ENCODE measurements at places on chromosomes 11 and 22.

GRCh38 chr11:93559681-93560080, 16.5 kb upstream of the SMCO4 start:
- no peak overlapping the region for H3K4me3 ChIP-seq
- DNase-seq, result no peak
- H3K36me3 ChIP-seq, result no peaks in the 10 kb centered on the region
- peaks cover 8% of the 10 kb centered on the region for H3K27me3 ChIP-seq
- no peak overlapping the region for H3K27ac ChIP-seq
- no peaks in the 10 kb centered on the region for H3K4me1 ChIP-seq

- H3K4me3 ChIP-seq, result no peak overlapping the region
- peaks cover 3% of the 10 kb centered on the region for H3K27me3 ChIP-seq
- no peak overlapping the region for H3K27ac ChIP-seq
- peaks cover 6% of the 10 kb centered on the region for H3K4me1 ChIP-seq
These were observed 16.4 kb upstream of the PLET1 start for GRCh38 chr11:112277029-112277428.

DNA sequence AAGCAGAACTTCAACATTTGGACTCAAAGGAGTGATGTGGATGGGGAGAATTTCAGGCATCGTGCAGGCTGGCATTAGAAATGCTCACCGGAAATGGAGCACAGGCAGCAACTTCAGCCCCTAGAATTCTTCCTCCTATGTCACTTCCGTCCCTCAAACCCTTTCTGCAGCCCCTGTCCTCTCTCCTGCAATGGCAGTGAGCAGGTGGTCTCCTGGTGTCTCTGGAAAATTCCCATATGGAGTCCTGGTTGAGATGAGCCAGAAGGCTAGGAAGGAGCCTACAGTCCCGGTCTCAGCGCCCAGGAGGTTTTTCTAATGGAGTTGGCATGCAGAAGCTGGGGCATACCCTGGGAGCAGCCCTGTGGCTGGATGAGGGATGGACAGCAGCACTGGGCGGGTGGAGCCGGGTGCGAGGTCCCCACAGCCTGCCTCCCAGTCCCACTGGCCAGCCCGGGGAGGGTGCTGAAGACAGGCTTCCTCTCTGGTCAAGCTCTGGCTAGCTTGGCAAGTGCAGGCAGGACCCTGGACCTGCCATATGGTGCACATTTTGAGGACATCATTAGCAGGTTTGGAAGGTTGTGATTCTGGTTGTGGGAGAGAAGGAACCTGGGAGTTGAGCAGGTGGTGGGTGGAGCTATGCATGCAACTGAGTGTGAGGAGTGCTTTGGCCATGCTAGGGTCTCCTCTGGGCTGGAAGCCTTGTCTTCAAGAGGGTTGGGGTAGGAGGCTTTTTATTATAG, 59.8 kb upstream of the B3GAT1 start:
- no peaks in the 10 kb centered on the region for H3K4me1 ChIP-seq
- H3K4me3 ChIP-seq, result no peak overlapping the region
- no peak for DNase-seq
- H3K27me3 ChIP-seq, result no peaks in the 10 kb centered on the region

DNA sequence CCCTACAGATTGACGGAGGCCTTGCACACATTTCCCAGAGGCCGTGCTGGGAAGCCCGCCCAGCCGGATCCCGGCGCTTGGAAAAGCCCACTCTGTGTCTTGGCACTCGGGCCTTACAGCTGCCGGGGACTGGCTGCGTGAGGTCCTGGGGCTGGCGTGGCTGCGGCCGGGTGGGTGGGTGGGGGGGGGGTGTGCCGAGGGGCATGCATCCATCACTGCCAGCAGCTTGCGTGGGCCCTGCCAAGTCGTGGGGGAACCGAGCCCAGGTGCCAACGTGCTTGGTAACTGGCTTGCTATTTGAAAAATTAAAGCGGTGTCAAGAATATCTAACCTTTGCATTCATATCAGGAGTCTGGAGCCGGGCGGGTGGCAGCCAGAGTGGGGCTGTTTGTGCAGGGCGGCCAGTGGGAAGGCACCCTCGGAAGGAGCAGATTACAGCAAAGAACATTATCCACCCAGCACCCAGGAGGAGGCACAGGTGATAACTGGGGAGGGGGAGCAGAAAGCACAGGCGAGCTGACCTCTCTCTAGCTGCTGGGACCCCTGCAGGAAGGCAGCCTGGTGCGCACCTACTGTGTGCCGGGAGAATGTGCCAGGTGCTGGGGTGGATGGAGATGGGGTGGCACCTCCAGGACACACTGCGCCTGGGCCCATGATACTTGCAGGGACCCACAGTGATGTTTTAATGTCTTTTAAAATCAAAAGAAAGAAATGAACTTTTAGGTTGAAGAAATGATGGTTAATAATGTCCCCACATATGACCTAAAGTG, 28.5 kb upstream of the SMIM38 start:
- H3K36me3 ChIP-seq, result no peaks in the 10 kb centered on the region
- no peaks in the 10 kb centered on the region for H3K27me3 ChIP-seq
- peak; percentile 19 for DNase-seq

DNA sequence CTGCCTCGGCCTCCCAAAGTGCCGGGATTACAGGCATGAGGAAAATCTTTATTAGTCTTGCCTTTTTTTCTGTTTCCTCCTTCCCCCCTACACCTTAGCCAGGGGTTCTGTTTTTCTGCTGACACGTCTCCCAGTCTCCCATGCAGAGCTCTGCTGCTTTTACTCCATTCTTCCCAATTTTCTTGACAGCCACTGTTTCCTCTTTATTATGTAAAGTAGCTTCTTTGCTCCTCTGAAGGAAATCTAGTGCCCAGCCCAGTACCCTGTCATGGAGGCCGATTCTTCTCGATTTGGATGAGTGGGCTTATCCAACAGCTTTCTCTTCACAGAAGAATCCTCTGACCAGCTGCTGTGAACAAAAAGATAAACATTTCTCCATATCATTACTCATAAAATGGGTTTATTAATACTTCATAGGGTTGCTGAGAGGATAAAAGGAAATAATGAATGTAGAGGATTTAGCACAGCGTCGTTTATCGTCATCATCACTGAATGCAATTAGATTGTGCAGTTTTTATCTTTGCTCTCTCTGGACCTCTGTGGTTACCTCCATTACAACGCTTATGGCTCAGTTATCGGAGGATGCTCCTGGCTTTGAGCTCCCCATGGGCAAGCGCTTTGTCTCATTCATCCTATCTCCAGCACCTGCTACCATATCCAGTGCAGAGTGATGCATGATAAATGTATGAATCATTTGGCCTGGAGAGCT, 375.6 kb upstream of the C11orf87 start:
- H3K27ac ChIP-seq, result no peak overlapping the region
- H3K27me3 ChIP-seq, result no peaks in the 10 kb centered on the region
- no peak overlapping the region for H3K4me3 ChIP-seq
- no peaks in the 10 kb centered on the region for H3K36me3 ChIP-seq
- H3K4me1 ChIP-seq, result no peaks in the 10 kb centered on the region
